ENCODE measurements at places on chromosomes 1 and 21. TPM values are rescaled to one million over a fixed set of nuclear protein-coding genes. Genes with fewer than 3 reads are reported as not detected.

The HNRNPR gene
- total RNA-seq: 120 TPM

The RHD gene
- not detected for total RNA-seq

The NID1 gene
- total RNA-seq: not detected

The C1orf87 gene
- total RNA-seq: not detected

The FALEC gene
- total RNA-seq: 1.9 TPM

The MAP3K21 gene
- 1.4 TPM for total RNA-seq

The VAMP3 gene
- 53.7 TPM for total RNA-seq

Data from naive thymus-derived CD8-positive, alpha-beta T cell (primary cell).